ENCODE measurements at places on chromosomes 16 and 17.

GRCh38 chr17:77883213-77883650 is 75.3 kb upstream of the TNRC6C start:
- no peak for DNase-seq

DNA sequence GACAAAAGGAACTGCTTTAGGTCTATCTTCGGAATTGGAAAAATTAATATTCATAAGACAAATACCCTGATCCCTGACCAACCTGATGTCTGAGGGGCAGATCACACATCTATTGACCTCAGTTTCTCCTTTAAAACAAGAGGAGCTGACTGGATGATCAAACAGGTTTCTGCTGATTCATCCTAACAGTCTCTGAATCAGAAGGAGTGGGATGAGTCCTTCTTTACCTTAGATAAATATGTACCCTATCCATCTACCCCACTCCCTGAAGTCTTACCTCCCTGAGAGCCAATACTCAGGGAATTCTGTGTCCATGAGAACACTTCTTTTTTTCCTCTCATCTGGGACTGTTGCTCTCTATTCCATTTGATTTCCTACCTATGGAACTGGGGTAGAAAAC is 80.3 kb upstream of the CRHR1 start:
- no peak for DNase-seq

DNA sequence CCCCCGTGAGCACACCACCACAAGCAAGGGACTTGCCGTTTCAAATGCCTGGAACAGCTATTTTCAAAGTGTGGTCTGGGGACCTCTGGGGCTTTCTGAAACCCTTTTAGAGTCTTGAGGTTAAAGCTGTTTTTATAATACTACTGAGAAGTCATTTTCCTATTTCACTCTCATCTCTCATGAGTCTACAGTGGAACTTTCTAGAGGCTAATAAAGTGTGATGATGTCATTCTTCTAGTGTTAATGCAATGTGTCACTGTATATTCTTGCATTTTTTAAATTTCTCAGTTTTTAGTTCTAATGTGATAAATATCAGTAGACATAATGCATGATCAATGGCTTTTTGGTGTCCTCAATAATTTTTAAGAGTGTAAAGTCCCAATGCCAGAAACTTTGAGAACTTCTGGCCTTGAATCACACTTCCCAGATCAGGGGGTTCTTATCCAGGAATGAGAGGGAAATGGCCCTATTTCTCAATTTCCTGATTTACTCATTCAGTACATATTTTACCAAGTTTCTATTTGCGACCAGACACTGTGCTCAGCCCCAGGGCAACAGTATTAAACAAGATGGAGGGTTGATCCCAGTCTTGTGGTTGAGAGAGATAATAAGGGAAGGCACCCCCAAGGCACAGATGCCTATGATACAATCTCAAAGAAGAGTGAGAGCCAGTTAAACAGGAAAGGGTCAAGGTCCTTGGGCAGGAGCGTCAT is 444.0 kb downstream of the HS3ST3B1 start:
- no peak for DNase-seq

- no peak for DNase-seq
These were observed 146.6 kb downstream of the SKAP1 start for GRCh38 chr17:48283411-48283810.

DNA sequence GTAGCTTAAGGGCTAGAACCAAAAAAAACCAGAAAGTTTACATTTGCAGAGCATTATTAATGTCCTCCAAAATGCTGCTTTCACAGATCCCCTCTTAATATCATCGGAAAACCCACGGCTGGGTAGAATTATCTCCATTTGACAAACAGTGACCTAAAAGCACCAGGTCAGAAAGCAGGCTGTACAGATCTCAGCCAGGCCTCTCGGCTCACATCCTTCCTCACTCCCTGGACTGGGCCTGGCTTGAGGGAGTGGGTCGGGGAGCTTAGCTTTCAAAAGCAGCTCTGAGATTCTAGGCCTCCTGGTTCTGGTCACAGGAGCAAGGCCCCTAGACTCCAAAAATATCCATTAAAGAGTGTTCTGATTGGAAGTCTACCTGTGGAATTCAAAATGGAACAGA is 9.1 kb upstream of the SLC12A3 start:
- DNase-seq: no peak

- DNase-seq: no peak
These were observed 10.3 kb upstream of the IGFBP4 start for GRCh38 chr17:40432864-40433528.

DNA sequence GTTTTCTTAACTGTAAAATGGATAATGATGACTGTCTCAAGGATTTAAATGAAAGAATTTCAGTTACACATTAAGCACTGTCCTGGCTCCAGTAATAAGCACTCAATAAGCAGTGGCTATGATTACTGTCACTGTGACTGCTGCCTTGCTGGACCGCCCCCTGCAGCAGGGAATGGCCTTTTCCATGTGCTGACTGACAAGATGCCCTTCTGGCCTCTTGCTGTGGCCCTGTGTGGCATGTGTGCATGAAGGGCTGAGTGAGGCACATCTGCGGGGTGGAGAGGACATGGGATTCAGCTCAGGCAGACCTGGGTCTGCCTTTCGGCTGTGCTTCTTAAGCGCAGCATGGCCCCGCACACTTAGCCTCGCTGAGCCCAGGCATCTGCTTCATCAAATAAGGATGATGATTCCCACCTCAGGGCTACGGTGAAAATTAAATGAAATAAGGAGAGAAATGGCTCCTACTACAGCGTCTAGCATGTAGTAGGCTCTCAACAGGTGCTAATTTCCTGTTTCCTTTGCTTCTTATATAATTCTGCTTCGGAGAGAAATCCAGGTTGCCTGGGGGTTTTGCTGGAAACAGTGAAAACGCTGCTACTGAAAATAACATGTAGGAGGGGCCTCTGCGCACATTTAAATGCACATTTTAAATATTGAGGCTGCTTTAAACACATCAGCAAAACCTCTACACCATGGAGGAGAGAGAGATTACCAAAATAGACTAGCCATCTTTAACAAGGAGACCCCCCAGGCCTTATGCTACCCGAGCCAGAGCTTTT is 183.9 kb downstream of the PARN start:
- DNase-seq: no peak

- DNase-seq: no peak
These were observed 36.1 kb downstream of the HIC1 start for GRCh38 chr17:2090804-2091534.

DNA sequence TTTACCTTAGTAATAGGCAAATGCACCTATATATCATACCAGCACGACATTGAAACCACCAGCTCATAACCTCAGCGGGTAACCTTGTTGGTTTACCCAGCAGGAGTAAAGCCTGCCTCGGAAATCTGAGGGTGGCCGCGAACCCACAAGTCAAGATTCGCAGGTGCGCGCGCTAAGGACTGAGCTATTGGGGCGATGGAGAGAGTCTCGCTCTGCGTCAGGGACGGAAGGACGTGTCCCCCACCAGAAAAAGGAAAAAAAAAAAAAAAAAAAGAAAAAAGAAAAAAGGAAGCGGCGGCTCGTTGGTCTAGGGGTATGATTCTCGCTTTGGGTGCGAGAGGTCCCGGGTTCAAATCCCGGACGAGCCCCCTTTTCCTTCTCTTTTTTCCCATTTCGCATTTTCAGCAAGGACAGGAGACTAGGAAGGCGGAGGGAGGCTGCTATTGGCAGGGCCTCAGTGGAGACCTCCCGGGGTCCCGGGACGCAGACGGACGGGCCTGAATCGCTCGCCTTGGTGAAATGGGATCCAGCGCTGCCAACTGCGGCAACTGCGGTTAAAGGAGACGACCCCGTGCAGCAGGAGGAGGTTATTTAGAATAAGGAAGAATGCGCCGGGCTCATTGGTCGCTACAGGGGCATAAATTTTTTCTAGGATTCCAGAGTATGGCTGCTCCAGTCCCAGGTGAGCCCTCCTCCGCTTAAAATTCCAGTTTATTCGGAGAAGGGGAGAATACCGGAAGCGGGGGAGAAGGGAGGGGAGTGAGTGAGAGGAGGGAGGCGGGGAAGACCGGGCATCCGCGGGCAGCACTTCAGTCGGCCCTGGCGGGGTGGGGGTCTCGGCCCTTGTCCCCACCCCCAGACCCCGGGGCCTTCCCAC is at the start of gene OR1F1:
Gene OR1F1 (plus strand): TSS at position 407 of the 877 bp plus-strand sequence.
- DNase-seq: peak; percentile 94

DNA sequence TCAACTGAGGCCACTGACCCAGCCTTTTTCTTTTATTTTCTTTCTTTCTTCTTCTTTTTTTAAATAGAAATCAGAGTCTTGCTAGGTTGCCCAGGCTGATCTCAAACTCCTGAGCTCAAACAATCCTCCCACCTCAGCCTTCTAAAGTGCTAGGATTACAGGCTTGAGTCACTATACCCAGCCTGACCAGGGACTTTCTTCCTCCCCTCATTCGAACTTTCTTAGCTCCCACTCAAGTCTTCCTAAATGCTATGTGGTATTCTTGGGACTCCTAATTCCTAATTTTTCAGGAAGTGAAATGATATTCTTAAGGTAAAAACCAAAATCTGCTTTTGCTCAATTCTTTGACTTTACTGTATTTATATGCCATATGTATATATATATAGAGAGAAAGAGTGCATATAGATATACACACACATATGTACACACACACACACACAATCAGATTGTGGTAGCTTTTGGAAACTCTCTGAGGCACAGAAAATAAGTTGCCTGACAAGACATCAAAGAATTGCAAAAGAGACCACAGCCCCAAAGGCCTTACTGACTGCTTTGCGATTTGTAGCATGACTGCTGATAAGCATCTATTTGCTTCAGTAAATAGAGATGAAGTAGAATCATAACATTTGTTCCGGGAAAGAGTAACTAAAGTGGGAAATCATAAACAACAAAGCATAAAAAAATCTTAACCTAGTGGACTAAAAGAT is 9.5 kb upstream of the AMZ2 start:
- DNase-seq: peak; percentile 65

- DNase-seq: peak; percentile 52
These were observed 852 bp upstream of the HELZ start for GRCh38 chr17:67245694-67246402.

All from activated CD4-positive, alpha-beta T cell treated with anti-CD3 and anti-CD28 coated beads, Interleukin-2, Interleukin-6, amounts not matched to agents 100 ng/mL and 50 ng/mL, durations not matched to agents 16 hours and 8 hours (primary cell).